ENCODE measurements at places on chromosomes 5 and 9.

- DNase-seq = no peak
These were observed 413.5 kb upstream of the WWC1 start for GRCh38 chr5:167877924-167878323.

DNA sequence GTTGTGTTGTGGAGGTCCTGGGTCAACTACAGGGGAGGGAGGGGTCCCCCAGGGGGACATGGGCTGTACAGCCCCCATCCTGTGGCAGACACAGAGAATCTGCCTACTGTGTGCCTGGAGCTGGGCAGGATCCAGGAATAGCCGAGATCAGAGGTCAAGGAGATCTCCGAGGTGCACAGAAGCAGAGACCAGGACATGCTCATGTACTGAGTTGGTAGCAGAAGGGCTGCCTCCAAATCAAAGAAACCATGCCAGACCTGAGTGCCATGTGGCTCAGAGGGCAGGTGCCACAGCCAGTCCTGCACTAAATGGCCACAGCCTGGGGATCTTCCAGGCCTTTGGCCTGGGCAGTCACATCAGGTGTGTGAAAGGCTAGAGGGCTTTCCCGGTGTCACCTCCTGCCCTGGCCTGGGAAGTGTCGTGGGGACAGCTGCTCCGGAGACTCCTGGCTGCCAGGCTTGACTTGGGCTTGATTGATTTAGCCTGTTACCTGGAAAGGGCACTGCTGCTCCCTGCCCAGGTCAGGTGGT is 27.8 kb downstream of the GSN start:
- no peak for DNase-seq

GRCh38 chr9:1709347-1709746 is 305.8 kb upstream of the SMARCA2 start:
- DNase-seq = no peak

DNA sequence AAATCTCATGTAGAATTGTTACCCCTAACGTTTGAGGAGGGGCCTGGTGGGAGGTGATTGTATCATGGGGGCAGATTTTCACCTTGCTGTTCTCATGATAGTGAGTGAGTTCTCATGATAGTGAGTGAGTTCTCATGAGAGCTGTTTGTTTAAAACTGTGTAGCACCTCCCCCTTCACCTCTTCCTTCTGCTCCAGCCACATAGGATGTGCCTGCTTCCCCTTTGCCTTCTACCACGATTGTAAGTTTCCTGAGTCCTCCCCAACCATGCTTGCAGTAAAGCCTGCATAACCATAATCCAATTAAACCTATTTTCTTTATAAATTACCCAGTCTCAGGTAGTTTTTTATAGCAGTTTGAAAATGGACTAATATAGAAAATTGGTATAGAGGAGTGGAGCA is 1783.7 kb upstream of the CDH9 start:
- DNase-seq = no peak

- DNase-seq = no peak
These were observed 699 bp downstream of the AKNA start for GRCh38 chr9:114386886-114387679.

- DNase-seq = no peak
These were observed 7.4 kb downstream of the NPM1 start for GRCh38 chr5:171395042-171395441.

DNA sequence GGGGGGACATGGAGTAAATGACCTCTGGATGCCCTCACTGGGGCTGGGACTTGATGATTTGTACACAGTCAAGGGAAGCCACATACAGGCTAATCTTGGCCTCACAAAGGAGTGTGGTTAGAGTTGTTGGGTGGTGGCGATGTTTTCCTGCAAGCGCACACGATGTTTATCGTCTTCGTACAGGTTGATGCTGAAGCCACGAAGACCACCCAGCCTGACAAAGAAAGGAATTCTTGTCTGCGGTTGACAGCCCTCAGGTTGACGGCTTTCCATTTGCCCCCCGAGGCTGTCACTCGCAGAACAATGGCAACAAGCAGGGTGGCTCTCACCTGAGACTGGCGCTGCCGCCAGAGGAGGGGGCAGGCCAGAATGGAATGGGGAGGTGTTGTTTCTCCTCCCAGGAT is 14.1 kb upstream of the XPA start:
- DNase-seq = no peak

GRCh38 chr9:36590231-36590630 is 17.5 kb downstream of the MELK start:
- DNase-seq = no peak

DNA sequence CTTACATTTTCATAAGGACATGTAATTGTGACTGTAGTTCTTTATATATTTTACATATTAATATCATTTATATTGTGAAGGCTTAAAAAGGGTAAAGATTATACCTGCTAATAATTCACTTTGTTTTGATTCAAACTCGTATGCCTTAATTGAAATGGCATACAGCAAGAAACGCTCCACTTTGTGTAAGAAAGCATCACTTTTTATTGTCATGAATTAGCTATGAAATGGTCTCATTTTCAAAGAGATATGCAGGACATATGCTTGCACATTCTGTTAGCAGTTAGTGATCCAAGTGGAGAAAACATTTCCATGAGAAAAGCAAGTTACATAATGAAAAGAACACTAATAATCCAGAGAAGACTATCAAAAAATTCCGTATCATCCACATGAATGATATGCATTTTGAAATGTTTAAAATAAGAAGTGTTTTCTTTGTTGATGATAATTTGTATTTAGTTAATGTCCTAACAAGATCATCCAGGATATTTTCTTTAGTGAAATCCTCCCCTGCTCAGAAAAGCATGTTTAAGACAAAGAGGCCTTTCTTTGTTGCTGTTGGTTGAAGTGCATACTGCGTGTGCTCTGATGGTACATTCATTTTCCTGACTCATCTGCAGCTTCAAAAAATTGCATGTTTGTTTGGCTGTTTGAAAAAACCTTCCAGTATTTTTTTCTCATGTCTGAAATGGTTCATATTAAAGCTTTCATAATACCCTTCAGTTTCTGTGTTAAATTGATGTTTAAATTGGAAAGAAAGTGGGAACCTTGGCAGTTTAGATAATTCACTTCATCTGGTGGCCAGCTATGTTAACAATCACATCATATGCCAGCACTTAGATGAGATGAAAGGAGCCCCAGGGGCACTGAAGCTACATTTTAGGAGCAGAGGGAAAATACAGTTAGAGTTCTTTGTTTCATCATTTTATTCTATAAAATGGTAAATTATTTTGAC is 242.2 kb downstream of the CSNK1G3 start:
- DNase-seq = peak; percentile 32

DNA sequence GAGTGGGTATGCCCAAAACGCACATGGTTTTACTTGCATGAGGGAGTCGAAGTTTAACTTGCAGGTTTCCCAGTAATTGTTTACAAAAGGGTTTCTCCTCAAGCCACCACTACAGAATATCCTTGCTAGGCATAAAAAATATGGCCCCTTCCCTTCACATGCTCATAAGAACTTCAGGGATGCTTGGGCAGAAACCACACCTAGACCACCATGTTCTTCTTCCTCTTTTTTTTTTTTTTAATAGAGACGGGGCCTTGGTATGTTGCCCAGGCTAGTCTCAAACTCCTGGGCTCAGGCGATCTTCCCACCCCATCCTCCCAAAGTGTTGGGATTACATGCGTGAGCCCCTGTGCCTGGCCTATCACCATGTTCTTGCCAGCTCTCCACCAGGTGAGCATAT is 18.6 kb upstream of the PLIN2 start:
- DNase-seq = no peak

GRCh38 chr5:5145651-5146529 is 5.8 kb downstream of the ADAMTS16 start:
- no peak for DNase-seq

GRCh38 chr9:37293664-37294524 is 128.6 kb upstream of the GRHPR start:
- DNase-seq = peak; percentile 17

GRCh38 chr9:131304676-131305355 is 15.3 kb downstream of the PLPP7 start:
- DNase-seq = no peak

GRCh38 chr9:2059274-2059929 is 44.3 kb downstream of the SMARCA2 start:
- no peak for DNase-seq

DNA sequence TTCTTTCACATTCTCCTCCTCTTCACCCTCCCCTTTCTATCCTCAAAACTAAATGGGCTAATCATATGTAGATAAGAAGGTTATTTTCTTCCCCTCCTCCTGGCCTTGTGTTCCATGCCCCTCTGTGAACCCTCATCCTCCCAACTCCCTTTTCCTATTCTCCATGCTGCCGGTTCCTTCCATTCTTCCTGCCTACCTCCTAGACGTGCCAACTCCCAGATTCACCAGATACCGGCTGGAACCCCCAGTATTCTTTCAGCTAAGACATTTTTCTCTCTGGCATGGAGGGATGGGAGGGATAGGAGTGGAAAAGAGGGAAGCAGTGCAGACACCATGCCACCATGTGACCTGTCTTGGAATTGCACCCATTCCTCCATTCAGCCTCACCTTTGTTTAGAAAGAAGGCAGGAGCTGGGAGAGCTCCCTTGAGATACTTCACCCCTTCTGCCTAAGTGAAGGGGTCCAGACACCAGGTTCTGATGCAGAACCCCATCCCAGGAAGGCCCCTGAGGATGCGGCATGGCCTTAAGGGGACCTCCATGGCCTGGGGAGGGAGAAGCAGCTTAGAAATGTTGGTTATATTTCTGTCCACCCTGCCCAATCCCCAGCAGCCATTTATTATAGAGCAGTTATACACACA is 4.8 kb downstream of the DNAJB5 start:
- peak; percentile 29 for DNase-seq

GRCh38 chr9:84862810-84863287 is 193.3 kb downstream of the NTRK2 start:
- no peak for DNase-seq

DNA sequence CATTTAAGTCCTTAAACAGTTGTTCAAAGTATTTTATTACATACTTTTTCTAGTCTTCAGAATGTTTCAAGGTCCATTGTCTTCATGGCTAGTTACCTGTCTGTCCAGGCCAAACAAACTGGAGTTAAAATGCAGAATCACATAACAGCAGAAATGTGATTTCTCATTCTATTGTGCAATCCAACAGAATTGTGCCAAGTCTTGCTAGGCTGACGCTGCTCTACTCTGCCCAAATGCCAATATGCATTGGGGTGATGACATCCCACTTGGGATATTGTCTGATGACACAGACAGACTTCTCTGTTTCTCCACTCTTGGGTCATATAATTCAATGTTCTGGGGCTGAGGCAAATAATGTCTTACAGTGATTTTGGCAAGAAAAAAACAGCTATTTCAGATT is 5.2 kb upstream of the SLC22A5 start:
- no peak for DNase-seq

GRCh38 chr9:136740971-136741882 is 1.5 kb downstream of the LCN10 start:
- no peak for DNase-seq

DNA sequence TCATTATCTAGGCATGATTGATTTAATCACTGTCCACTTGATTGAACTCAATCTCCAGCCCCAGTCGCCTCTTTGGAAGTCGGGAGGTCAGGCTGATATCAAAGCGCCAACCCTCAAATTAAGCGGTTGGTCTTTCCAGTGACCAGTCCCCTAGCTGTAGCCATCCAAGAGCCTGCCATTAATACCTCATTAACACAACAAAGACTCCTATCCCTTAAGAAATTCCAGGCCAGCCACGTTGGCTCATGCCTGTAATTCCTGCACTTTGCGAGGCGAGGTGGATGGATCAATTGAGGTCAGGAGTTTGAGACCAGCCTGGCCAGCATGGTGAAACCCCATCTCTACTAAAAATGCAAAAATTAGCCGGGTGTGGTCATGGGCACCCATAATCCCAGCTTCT is 27.4 kb upstream of the GCNT1 start:
- no peak for DNase-seq

- no peak for DNase-seq
These were observed 638.3 kb downstream of the CCDC171 start for GRCh38 chr9:16191191-16191590.

GRCh38 chr9:79615038-79615437 is 43.3 kb downstream of the TLE4 start:
- DNase-seq = no peak

- no peak for DNase-seq
These were observed 254.3 kb downstream of the ZSWIM6 start for GRCh38 chr5:61586096-61587084.

DNA sequence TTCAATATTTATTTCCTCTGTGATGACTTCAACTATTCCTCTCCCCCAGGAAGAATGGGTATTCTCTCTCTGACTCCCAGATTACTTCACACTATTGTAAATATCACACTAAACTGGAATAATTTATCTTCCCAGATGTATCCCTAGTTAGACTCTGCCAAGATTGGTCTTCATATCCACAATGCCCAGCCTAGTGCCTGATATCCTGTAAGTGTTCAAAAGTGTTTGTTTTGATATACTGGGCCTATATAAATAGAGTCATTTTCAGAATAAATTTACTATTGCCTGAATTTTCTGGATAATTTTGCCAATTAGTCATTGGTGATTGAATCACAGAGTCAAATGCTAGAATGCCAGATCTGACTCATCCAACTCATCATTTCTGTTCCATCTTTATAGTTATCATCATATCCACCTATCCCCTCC is 143.7 kb upstream of the TNC start:
- DNase-seq = no peak

- no peak for DNase-seq
These were observed 36.4 kb downstream of the ERAP1 start for GRCh38 chr5:96771395-96771794.

DNA sequence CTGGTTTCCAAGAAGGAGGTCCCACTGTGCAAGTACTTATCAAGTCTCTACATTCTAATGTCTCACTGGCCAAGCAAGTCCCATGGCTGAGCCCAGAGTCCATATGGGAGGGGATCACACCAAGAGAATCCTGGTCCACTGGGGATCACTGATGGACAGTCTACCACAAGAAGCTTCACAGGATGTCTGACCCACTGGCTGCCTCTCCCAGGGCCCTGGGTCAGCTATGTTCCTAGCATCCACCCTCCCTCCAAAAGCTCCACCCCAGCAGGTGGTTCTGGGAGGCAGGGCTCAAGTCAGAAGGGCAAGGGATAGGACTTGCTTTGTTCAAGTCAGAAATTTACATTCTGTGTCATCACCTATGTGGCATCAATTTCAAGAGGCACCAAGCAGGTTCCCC is 508.5 kb downstream of the BNC2 start:
- no peak for DNase-seq

DNA sequence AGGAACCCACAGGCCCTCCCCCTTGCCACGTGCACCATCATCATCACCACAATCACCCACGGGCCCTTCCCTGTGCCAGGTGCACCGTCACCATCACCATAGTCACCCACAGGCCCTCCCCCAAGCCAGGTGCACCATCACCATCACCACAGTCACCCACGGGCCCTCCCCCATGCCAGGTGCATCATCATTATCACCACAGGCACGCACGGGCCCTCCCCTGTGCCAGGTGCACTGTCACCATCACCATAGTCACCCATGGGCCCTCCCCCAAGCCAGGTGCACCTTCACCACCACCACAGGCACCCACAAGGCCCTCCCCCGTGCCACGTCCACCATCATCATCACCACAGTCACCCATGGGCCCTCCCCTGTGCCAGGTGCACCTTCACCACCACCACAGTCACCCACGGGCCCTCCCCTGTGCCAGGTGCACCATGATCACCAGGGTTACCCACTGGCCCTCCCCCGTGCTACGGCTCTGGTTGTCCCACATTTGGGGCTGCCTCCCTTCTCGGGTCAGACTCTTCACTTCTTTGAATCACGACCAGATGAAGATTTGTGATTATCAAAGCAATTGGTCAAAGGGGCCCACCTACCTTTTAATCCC is 69.1 kb upstream of the OLFM1 start:
- DNase-seq = no peak
